ENCODE measurements at places on chromosomes 16 and 17.

GRCh38 chr16:87344165-87344930 is 27.2 kb upstream of the C16orf95 start:
- no peak overlapping the region for H3K4me3 ChIP-seq
- no peak for DNase-seq

DNA sequence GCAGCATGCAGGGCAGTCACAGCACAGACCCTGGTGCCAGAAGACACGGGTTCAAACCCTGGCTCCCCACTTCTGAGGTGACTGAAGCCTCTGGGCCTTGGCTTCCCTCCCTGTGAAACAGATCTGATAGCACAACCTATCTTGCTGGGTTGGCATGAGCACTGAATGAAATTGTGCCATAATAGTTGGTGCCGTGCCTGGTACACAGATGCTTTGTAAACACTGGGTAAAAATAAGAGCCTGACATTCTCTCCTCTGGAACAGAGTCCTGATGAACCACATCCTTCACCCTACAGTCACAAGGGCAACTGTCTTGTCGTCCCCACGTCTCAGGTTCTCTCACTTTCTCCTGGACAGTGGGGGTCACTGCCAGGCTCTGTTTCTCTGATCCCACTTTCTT is 35.7 kb downstream of the NOS2 start:
- H3K4me3 ChIP-seq, result no peak overlapping the region
- DNase-seq, result no peak
- H3K4me1 ChIP-seq, result no peaks in the 10 kb centered on the region
- H3K27ac ChIP-seq, result no peak overlapping the region
- H3K27me3 ChIP-seq, result no peaks in the 10 kb centered on the region

DNA sequence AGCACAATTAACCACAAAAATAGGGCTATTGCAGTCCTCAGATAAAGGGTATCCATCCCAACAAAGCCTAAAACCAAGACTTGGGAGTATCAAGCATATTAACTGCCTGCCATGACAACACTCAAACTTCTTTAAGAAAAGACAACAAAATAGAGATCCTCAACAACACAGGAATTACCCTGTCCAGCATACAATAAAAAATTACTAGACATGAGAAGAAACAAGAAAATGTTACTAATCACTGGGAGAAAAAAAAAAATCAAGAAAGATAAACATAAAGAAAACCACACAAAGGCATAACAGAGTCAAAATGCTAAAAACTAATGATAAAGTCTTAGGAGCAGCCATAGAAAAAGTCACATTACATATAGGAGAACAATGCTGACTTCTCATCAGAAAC is 73.9 kb downstream of the SLC39A11 start:
- DNase-seq, result no peak
- H3K4me1 ChIP-seq, result no peaks in the 10 kb centered on the region
- H3K27me3 ChIP-seq, result no peaks in the 10 kb centered on the region
- H3K27ac ChIP-seq, result no peak overlapping the region

DNA sequence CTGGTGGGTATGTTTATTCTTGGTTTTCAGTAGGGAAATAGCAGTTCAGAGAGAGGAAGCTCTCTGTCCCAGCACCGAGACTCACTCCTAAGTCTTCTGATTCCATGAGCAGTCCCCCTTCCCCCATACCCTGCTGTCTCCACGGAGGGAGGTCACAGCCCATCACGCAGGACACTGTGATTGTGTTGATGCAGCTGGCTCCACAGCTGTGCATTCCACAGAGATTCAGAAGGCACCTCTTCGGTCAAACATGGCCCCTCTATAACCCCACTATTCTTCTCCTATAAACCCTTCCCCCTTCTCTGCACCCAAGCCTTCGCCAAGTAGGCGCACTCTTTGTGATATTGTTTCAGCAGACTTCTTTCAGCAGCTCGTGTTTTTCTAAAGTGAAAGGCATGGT is 104.3 kb upstream of the HLF start:
- H3K27ac ChIP-seq, result no peak overlapping the region
- H3K4me3 ChIP-seq, result no peak overlapping the region
- no peaks in the 10 kb centered on the region for H3K36me3 ChIP-seq
- no peak for DNase-seq

GRCh38 chr16:56929639-56930038 is 2.3 kb upstream of the HERPUD1 start:
- no peaks in the 10 kb centered on the region for H3K36me3 ChIP-seq
- DNase-seq, result no peak
- no peaks in the 10 kb centered on the region for H3K27me3 ChIP-seq
- peaks cover 15% of the 10 kb centered on the region for H3K4me1 ChIP-seq
- no peak overlapping the region for H3K27ac ChIP-seq

DNA sequence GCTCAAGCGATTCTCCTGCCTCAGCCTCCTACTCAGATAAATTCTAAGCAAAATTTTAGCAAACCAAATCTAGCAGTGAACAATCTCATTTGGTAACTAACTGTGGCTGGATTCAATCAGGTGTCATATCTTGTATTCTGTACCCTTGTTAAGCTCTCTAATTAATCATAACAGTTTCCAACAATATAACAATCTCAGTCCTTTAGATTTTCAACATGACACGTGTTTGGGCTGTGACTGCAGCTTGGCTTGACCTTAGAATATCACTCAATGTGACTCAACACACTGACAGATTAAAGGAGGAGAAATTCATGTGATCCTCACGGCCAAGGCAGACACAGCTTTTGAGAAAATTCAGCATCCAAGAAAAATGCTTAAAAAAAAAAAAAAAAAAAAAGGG is 133.6 kb downstream of the BANP start:
- H3K27ac ChIP-seq, result no peak overlapping the region
- DNase-seq, result no peak

GRCh38 chr17:45225964-45226530 is 4.4 kb downstream of the FMNL1 start:
- no peak overlapping the region for H3K4me3 ChIP-seq
- DNase-seq, result peak; percentile 80
- peak overlapping the region; percentile 83 for H3K27ac ChIP-seq
- H3K36me3 ChIP-seq, result no peaks in the 10 kb centered on the region
- H3K27me3 ChIP-seq, result peaks cover 28% of the 10 kb centered on the region

GRCh38 chr16:1493746-1494094 is 560 bp downstream of the TELO2 start:
- H3K4me3 ChIP-seq, result peak overlapping the region; percentile 90
- peaks cover 16% of the 10 kb centered on the region for H3K4me1 ChIP-seq
- peak overlapping the region; percentile 95 for H3K27ac ChIP-seq
- H3K27me3 ChIP-seq, result no peaks in the 10 kb centered on the region

GRCh38 chr16:4846503-4846900 is 586 bp downstream of the GLYR1 start:
- peak overlapping the region; percentile 85 for H3K4me3 ChIP-seq
- H3K27ac ChIP-seq, result peak overlapping the region; percentile 96
- peaks cover 58% of the 10 kb centered on the region for H3K4me1 ChIP-seq
- no peaks in the 10 kb centered on the region for H3K27me3 ChIP-seq
- peaks cover 23% of the 10 kb centered on the region for H3K36me3 ChIP-seq

DNA sequence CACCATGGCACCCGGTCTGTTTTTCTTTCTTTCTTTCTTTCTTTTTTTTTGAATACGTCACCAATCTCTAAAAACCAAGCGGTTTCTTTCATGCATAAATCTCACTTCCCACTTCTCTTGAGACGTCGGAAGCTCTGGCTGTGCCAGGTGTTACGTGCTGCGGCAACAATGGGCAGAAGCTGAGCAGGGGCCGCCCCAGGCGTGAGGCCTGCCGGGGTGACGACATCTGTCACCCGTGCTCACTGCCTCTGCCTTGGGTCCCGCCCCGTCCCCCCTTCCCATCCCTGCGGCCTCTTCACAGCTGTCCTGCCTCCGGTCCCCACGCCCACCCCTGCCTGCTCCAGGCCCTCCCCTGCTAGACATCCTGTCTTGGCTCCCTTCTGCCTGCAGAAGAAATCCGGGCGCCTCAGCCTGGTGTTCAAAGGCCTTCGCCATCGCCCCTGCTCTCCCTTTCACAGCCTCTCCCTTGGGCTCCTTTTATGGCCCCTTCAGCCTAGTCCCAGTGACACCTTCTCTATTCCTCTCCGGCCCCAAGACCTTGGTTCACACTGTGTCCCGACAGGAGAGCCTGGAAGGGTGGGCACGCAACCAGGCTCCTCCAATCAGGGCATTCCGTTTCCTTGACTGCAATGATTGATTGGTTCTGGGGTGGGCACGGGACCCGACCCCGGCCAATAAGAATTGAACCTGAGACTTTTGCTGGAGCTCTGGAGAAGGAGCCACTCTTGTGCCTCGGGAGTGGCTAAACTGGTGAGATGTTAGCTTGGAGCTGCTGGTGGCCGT is 4.8 kb downstream of the P2RX1 start:
- no peak overlapping the region for H3K4me3 ChIP-seq
- no peaks in the 10 kb centered on the region for H3K36me3 ChIP-seq
- no peaks in the 10 kb centered on the region for H3K27me3 ChIP-seq
- H3K4me1 ChIP-seq, result peaks cover 4% of the 10 kb centered on the region
- no peak for DNase-seq

DNA sequence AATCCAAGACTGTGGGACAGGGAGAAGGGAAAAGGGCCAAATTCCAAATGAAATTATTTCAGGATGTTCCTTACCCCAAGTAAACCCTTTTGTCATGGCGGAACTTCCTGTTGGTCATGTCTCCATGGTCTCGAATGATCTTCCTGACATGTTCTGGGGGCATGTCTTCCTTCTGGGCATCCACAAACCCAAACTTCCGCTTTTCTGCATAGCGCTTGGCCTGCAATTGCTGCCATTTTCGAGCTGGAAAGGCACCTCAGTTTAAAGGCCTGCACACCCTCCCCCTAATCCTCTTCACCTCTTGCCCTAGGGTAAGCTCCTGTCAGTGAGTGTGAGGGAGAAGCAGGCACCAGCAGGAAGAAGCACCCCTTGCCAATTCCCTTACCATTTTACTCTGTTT is 1.2 kb downstream of the PRPF8 start:
- H3K4me3 ChIP-seq, result peak overlapping the region; percentile 87
- H3K27me3 ChIP-seq, result no peaks in the 10 kb centered on the region
- peaks cover 11% of the 10 kb centered on the region for H3K36me3 ChIP-seq
- no peak for DNase-seq

DNA sequence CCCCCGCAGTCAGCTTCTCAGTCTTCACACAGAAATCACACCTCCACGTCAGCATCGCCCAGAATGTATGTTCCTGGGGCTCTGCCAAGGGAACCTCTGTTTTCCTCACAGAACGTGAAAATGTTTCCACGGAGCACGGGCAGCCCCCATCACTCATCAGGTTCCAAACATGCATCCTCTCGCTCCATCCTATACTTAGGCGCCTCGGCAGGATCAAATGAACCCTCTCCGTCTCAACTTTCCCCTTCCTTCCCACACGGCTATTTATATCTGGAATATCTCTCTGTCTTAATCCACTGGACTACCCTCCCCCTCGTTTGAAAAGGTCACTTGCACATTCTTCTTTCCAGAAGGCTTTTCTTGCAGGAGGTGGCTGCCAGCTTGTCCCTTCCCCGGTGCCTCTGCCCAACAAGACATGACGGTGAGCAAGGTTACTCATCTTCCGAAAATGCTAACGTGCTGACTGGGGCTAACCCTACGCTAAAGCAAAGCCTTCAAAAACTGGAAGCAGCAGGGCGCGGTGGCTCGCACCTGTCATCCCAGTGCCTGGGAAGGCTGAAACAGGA is 21.6 kb downstream of the NXN start:
- H3K36me3 ChIP-seq, result peaks cover 13% of the 10 kb centered on the region
- no peak for DNase-seq
- peaks cover 3% of the 10 kb centered on the region for H3K4me1 ChIP-seq
- no peak overlapping the region for H3K4me3 ChIP-seq

GRCh38 chr17:45949755-45950320 is 49.2 kb upstream of the STH start:
- no peak for DNase-seq
- H3K4me1 ChIP-seq, result peaks cover 11% of the 10 kb centered on the region

DNA sequence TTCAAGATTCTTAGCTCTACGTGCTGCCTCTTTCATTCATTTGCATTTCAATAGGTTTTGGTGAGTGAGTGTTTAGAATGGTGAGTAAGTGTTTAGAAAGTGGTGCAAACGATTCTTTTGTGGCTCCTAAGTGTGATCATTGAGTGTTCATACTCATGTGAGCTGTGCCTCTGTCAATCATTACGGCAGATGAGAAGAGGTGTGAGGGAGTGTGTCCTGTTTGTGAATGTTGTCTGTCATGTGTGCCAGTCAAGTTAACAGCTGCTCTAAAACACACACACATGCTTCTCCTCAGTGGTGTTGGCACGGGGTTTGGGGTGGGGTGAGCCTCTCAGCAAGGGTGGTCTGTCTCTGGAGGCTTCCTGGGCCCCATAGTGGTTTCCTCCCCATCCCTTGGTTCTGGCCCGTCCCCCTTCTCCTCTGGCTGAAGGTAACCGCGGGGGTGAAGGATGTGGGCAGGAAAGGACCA is 11.4 kb downstream of the MYL4 start:
- H3K36me3 ChIP-seq, result no peaks in the 10 kb centered on the region
- no peaks in the 10 kb centered on the region for H3K27me3 ChIP-seq
- H3K4me3 ChIP-seq, result no peak overlapping the region
- H3K4me1 ChIP-seq, result peaks cover 16% of the 10 kb centered on the region
- H3K27ac ChIP-seq, result no peak overlapping the region

DNA sequence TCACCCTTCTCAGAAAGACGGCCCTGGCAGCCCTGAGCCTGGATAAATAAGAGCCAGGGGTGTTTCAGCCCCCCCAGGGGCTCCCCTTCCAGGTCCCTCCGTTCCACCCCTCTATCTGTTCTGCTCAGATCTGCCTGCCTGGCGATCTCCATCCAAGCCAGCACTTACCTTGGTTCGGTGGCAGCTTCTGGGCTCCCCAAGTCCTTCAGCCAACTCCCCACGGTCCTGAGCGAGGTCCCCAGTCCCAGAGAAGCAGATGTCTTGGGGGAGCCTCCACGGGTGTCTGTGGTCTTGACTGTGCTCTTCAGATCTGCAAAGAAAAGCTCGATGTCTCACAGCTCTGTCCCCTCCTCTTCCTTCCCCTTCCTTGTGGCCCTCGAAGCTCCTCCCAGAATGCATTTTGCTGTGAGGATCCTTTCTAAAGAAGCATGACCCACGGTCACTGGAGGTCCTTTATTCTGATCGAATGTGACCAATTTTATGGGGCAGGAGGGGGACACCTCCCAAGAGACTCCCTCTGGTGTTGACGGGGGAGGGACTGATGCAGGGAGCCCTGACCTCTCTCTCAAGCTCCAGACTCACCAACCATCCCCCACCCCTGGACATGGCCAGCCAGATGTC is at the start of gene PIK3R6:
TSS of gene PIK3R6 (minus strand) at position 314 of the 621 bp plus-strand sequence. CDS start 17,880 bp downstream, outside the sequence.
- H3K4me3 ChIP-seq, result peak within 1 kb of the TSS; percentile 17
- no peaks in the 10 kb centered on the region for H3K27me3 ChIP-seq
- no peaks in the 10 kb centered on the region for H3K36me3 ChIP-seq
- no peak within 1 kb of the TSS for H3K27ac ChIP-seq
- no peaks in the 10 kb centered on the region for H3K4me1 ChIP-seq
- DNase-seq, result no peak

DNA sequence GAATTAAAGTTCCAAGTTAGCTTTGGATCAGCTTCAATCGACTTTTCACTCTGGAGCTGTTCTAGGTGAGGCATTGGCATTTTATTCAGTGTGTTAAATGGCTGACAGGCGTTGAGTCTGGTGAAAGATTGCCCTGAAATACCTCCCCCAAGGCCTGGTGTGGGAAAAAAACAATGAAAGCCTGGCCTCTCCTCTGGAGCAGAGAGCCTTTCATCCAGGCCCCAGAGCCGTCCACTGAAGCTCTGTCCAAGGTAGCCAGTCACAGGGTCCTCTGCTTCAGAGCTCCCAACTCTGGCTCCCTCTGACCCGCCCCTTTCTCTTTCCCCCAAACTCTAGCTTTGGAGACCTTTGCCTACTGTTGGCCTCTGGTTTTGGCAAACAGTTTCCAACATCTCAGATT is 123.6 kb upstream of the CRHR1 start:
- no peaks in the 10 kb centered on the region for H3K27me3 ChIP-seq
- no peaks in the 10 kb centered on the region for H3K36me3 ChIP-seq
- H3K4me1 ChIP-seq, result no peaks in the 10 kb centered on the region
- H3K4me3 ChIP-seq, result no peak overlapping the region
- no peak for DNase-seq

GRCh38 chr16:53498984-53499383 is 4.0 kb downstream of the AKTIP start:
- peaks cover 37% of the 10 kb centered on the region for H3K36me3 ChIP-seq
- no peak for DNase-seq
- no peak overlapping the region for H3K4me3 ChIP-seq
- no peaks in the 10 kb centered on the region for H3K27me3 ChIP-seq
- H3K4me1 ChIP-seq, result peaks cover 34% of the 10 kb centered on the region

All from esophagus squamous epithelium (tissue), 5 donors.